ENCODE measurements at places on chromosomes 3 and 15.

- peak; percentile 18 for DNase-seq
These were observed at the start of gene PDE8A for GRCh38 chr15:84981711-84982300. TSS of gene PDE8A (plus strand) at chr15:84981856. CDS start at chr15:84982163, 307 bp downstream.

GRCh38 chr15:71349336-71349735 lies 234.1 kb downstream of the THSD4 start:
- no peak for DNase-seq

DNA sequence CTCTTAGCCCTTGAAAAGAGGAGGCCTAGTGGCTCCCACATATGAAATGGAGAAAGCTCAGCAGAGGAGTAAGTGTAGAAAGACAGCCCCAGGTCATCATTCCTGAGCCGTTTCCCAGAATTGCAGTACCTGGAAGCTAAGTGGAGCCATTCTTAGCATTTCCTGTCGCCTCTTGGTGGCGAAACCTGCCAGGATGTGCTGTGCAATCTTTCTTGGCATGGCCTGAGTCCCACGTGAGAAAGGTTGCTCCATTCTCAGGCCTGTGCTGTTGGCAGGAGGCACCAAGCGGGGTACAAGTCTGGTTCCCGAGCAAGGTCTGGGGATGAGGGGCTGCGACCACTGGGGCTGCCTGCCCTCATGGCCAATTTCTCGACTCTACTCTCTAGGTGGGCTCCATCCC lies 207.2 kb upstream of the TPM1 start:
- no peak for DNase-seq

DNA sequence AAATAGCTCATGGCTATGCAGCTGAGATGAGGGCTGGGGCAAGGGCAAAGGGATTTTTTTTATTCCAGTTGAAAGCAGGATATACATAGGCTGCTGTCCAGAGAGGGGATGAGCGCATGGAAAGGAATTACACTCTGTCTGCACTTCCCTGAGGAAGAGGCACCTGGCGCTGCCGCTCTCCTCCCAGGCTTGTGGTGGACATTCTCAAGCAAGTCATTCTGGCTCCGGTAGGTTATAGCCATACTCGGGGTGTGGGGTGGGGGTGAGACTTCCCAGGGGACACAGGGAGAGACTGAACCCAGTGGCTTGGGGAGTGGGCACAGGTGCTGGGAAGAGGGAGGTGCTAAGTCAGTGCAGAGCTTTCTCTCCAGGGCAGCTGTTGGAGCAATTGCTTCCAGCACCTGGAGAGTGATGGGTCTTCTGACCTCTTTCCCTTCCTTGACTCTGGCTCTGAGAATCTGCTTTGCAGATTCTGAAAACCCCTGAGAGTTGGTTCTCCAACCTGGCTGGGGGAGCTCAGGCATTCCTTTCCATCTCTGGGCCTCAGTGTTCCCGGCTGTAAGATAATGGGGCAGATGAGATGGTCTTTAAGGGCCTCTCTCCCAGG lies 24.3 kb downstream of the CYP8B1 start:
- no peak for DNase-seq

DNA sequence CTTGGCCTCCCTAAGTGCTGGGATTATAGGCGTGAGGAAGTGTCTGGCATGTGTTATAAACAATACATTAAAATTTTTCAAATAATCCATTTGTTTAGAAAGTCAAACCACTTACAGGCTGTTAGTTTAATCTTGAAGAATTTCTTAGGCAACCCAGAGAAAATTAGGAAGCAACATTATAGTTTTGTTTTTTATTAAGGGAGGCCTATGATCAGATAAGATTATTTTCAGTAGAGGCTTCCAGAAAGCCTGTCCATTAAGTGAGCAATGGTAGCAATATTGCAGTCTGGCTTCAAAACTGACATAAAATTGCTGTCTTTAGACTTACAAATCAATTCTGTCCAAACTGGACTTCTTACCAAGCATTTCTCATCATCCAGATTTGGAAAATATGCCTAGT lies 49.6 kb downstream of the CD47 start:
- DNase-seq = no peak
